ENCODE measurements at places on chromosomes 1 and 21.

GRCh38 chr21:44368711-44369446 is 15.5 kb downstream of the TRPM2 start:
- no peak for DNase-seq

GRCh38 chr1:77927414-77927813 is 39.0 kb downstream of the NEXN start:
- no peak for DNase-seq

GRCh38 chr1:45647248-45648021 is 23.6 kb upstream of the CCDC17 start:
- DNase-seq = no peak

GRCh38 chr1:186479162-186479561 is 18.2 kb upstream of the PDC start:
- DNase-seq = no peak

- no peak for DNase-seq
Observed at GRCh38 chr1:205251576-205251975, 23.8 kb downstream of the TMCC2 start.

DNA sequence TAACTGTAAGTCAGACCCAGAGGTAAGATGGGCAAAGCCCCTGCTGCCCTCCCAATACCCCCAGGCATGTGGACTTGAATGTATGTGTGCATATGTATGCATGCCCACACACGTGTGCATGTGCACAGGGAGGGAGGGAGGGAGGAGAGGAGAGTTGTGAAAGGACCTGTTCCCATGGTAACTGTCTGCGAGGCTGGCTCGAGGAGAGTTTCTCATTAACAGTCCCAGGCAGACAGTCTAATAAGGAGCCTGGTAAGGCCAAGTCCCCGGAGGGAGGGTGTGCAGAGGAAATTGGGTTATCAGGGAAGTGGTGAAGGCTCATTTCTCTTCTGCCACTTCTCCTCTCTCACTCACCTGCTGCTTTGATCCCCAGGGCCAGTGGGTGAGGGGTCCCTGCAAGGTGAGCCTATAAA is 74.9 kb downstream of the NFASC start:
- no peak for DNase-seq

DNA sequence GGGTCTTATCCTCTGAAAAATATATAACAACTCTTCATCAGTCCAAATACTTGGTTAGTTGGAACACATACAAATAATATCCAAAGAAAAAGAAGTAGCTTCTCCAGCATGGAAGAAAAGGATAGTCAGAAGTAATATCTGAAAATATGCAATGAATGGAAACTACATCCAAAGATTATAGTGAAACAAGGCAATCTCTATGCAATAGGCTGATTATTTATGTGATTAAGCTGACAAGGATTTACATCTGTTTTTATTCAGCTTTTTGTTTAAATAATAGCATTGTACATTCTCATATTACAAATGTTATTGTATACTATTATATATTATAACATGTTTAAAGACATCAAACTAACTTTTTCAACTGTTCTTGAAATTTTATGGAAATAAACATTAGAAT is 15.3 kb upstream of the TGFBR3 start:
- no peak for DNase-seq

GRCh38 chr1:114505148-114505561 is 5.8 kb downstream of the TRIM33 start:
- no peak for DNase-seq

DNA sequence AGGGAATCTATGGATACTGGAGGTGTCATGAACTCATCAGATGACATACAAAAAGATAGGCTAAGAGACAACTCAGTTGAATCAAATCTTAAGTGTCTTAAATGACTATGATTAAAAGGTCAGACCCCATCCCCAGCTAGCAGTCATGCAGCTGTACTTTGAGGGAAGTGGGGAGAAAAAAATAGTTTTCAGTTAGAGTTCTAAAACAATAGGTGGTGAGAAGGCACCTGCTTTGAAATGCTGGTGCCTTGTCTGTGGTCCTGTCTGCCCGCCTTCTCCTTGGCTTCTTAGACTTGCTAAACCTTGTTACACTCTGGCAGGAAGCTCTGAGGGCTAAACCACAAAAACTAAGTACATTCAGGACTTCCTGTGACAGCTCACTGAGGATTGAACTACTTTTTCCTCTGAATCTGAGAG is 15.3 kb downstream of the CD2 start:
- DNase-seq = no peak

- DNase-seq = no peak
Observed at GRCh38 chr1:116373431-116374352, 648 bp downstream of the ATP1A1 start.

Measured in GM04503 (cell line).